ENCODE measurements at places on chromosomes 5 and 9. TPM values are rescaled to one million over a fixed set of nuclear protein-coding genes. Genes with fewer than 3 reads are reported as not detected.

DNA sequence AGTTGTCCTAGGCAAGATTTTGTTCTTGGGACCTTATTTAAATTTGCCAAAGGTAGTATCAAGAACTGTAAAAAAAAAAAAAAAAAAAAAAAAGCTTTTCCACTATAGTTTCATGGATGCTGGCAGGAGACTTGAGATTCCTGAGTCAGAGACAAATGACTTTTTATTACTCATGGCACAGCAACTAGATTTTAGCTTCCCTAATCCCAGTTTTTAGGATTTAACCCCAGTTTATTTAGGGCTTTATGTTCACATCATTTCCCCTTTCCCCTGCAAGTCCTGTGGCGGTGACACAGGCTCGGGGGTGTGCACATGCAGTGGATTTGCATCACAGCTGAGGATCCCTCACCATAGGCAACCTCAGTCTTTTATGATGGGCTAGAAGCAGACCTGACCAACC is 144.9 kb downstream of the GOLPH3 start:
- no peaks in the 10 kb centered on the region for H3K36me3 ChIP-seq
- peak overlapping the region; percentile 6 for H3K27ac ChIP-seq
- no peak for DNase-seq

DNA sequence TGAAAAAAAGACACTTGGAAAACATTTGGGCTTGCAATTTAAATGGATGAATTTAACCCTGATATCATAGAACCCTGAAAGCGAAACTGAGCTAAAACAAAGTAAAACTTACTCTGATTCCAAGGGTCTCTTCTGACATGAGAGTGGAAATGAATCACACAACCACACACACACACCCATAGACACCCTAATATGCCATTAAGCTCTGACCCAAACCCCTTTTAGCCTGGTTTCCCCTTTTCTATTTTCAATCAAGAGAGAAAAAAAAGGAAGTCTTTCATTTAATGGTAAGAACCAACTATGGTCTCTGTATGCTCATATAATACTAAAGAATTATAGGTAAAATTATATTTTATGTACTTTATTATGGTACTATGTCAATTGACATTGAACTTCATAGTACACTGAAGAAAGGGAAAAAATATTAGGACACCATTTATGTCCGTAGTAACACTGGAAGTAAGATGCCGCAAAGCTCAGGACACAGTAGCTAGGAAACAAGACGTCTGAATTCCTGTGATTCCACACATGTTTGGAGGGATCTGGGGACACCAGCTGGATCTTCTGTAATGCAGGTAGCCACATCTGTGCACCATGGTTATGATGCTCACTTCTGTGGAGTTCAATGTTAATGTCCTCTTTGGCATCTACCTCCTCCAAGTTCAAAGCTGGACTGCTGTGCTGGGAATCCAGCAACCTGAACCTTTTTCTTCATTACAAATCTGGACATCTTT is 95.8 kb downstream of the PCSK1 start:
- H3K4me1 ChIP-seq, result peaks cover 9% of the 10 kb centered on the region
- DNase-seq, result no peak
- peaks cover 5% of the 10 kb centered on the region for H3K27me3 ChIP-seq
- no peak overlapping the region for H3K4me3 ChIP-seq
- H3K27ac ChIP-seq, result no peak overlapping the region

ENTREP1 gene
- 24.2 TPM for total RNA-seq

KIF2A gene
- 66.8 TPM for total RNA-seq

DNA sequence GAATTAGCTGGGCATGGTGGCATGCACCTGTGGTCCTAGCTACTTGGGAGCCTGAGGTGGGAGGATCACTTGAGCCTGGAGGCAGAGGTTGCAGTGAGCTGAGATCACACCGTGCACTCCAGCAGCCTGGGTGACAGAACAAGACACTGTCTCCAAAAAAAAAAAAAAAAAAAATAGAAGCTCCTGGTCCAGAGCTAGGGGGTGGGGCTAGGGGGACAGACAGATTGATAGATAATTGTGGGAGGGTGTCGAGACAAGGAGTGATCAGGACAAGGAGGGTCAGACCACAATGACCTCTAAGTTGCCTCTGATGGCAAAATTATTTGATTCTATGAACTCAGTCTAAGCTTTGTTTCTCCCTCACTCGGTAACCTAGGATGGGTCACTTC is 6.6 kb upstream of the PHF19 start:
- DNase-seq, result no peak
- H3K27ac ChIP-seq, result no peak overlapping the region
- H3K4me1 ChIP-seq, result peaks cover under 1% of the 10 kb centered on the region
- H3K36me3 ChIP-seq, result no peaks in the 10 kb centered on the region

PLEKHG4B gene
- total RNA-seq, result 4.2 TPM

DNA sequence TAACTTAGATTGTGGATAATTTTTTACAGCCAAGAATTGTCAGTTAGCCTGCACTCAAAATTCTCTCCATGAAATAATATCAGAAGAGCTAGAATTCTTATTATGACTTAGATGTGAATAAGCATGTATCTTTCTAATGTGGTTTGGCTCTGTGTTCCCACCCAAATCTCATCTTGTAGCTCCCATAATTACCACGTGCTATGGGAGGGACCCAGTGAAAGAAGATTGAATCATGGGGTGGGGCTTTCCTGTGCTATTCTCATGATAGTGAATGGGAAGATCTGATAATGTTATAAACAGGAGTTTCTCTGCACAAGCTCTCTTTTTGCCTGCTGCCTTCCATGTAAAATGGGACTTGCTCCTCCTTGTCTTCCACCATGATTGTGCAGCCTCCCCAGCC is 176.8 kb downstream of the MAT2B start:
- DNase-seq, result no peak
- H3K4me3 ChIP-seq, result no peak overlapping the region
- H3K4me1 ChIP-seq, result no peaks in the 10 kb centered on the region
- H3K27ac ChIP-seq, result no peak overlapping the region
- H3K36me3 ChIP-seq, result no peaks in the 10 kb centered on the region
- no peaks in the 10 kb centered on the region for H3K27me3 ChIP-seq

DNA sequence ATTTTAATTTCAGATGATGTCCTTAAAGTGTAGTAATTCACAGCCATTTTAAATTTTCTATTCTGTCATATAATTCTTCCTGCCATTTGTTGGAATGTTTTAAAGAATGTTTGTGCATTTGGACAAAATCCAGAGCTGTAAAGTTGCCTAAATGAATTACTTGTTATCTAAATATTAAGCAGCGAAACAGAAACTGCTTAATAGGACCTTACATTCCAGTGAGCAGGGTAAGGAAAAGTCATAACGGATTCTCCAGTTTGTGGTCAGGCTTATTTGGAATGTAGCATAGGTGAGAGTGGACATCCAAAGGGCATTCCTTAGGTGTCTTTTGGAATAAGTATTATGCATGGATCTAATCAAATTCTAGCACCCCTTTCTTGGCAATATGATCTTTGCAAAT is 410.4 kb upstream of the PTPRD start:
- no peaks in the 10 kb centered on the region for H3K4me1 ChIP-seq
- no peak overlapping the region for H3K27ac ChIP-seq
- H3K36me3 ChIP-seq, result no peaks in the 10 kb centered on the region
- no peak overlapping the region for H3K4me3 ChIP-seq

DNA sequence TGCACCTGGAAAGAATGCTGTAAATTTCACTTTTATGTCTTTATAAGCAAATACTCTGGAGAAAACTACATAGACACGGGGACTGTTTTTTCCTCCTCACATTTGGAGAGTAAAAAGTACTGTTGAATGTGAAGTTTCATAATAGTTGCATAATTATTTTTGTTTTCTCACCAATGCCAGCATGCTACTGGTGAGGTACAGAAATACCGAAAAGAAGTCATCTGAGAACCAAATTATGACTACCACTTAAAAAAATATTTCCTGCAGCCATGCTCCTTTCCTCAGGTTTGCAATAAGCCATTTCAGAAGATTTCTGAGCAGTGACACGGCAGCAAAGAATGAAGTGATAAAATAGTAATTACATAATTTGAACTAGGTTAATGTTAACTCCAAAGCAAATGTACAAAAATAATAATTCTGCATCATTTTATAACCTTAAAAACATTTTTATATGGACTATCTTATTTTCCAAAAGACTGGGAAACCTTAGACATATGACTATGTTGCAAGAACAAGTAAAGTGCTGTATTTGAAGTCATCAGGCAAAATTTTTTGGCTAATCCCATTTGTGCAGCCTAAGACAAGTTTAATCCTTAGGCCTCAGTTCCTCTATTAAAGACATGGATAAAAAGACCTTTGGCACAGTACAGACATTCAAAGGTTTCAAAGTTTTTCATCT is 144.7 kb downstream of the PCSK1 start:
- no peaks in the 10 kb centered on the region for H3K27me3 ChIP-seq
- H3K36me3 ChIP-seq, result no peaks in the 10 kb centered on the region
- no peaks in the 10 kb centered on the region for H3K4me1 ChIP-seq

DNA sequence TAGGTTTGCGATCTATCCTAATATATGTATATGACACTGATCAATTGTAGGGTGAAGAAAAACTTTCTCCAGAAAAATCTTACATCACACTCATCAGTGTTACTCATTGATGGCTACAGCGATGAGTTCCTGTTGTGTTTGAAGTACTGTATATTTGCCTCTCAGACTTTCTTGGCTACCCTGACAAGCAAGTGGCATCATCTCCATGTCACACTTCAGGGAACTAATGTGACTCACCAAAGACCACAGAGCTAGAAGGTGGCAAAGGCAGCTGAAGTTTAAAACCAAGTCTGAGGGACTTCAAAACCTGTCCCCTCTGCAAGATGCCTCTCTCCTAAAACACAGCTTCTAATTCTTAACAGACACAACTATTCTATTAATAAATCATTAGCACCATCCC is 451.4 kb downstream of the CTNND2 start:
- no peak for DNase-seq
- no peaks in the 10 kb centered on the region for H3K4me1 ChIP-seq

Measured in spinal cord (tissue), 10 donors.